GM23248 (cell line): ENCODE measurements at places on chromosomes 6 and 20.

DNA sequence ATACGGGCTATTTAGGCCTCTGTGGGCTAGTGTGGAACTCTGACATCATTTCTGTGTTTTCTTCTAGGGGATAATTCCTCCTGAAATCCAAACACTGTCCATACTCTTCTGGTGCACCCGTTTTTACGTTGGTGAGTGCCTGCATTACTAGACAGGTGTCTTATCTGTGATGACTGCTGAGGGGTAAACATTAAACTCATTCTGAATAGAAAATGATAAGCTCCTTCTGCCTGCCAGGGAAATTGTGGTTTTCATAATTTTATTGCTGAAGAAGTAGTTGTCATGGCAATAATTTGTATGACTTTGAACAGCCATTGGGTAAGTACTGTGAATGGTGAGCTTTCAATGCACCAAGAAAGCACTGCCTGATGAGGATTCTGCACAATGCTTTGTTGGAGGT lies 705.6 kb downstream of the UTRN start:
- DNase-seq: no peak

- no peak for DNase-seq
Observed at GRCh38 chr6:25397406-25397805, 118.2 kb downstream of the CARMIL1 start.

GRCh38 chr6:28212510-28213212 lies 12.4 kb upstream of the ZSCAN9 start:
- peak; percentile 87 for DNase-seq

DNA sequence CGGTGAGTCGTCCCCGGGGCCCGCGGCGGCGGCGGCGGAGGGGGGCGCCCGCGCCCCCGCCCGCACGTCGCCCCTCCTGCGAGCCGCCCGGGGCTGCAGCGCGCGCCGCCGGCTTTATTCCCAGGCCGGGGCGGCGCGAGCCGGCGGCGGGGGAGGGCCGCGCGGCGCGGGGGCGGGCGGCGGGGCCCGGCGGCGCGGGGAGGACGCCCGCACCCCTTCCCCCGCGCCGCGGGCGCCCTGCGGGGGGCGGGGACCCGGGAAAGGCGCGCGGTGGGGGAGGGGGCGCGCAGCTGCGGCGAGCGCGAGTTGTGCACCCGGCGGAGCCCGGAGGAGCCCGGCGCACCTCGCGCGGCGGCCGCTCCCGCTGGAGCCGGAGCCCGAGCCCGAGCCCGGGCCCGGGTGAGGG lies 646 bp downstream of the HMGA1 start:
- DNase-seq: peak; percentile 64

- peak; percentile 23 for DNase-seq
Observed at GRCh38 chr6:159168536-159169192, 536 bp upstream of the FNDC1 start.

- DNase-seq: peak; percentile 85
Observed at GRCh38 chr6:11537229-11538051, at the start of gene TMEM170B. TMEM170B (plus strand) TSS chr6:11537749; CDS start chr6:11538278, 529 bp downstream.

DNA sequence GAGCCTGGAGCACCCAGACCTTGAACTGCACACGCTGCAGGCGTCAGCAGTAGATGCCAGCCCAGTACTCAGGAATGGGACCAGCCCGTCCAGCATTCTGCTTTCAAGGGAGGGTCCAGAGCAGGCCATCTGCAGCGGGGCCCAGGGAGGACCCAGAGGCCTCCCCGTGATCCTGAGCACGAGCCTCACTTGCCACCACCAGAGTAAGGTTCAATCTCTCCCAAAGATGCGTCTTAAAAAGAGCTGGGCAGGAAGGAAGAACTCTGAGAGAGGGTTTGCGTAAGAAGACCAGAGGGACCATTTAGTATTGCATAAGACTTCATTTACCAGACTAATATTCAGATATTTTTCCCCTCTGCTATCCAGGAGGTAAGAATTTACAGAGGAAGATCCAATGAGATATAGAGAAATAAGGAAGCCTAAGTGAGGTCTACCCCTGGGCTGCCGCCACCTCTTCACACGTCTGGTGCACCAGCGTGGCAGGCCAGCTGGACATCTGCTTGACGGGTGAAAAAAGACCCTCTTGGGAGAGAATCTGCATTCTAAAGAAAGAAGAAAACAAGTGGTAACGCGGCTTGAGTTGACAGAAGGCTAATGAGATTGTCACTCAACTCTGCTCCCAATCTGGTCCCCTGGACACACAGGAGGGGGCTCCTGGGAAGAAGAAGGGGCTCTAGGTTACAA lies 107.3 kb downstream of the PRND start:
- DNase-seq: no peak

GRCh38 chr6:170149681-170150589 lies 140.9 kb downstream of the DLL1 start:
- DNase-seq: no peak

GRCh38 chr6:40247516-40248115 lies 313.4 kb upstream of the MOCS1 start:
- DNase-seq: no peak

- DNase-seq: no peak
Observed at GRCh38 chr20:58153121-58153520, 75.3 kb downstream of the ANKRD60 start.

- no peak for DNase-seq
Observed at GRCh38 chr6:10098756-10099528, 315.9 kb downstream of the TFAP2A start.

DNA sequence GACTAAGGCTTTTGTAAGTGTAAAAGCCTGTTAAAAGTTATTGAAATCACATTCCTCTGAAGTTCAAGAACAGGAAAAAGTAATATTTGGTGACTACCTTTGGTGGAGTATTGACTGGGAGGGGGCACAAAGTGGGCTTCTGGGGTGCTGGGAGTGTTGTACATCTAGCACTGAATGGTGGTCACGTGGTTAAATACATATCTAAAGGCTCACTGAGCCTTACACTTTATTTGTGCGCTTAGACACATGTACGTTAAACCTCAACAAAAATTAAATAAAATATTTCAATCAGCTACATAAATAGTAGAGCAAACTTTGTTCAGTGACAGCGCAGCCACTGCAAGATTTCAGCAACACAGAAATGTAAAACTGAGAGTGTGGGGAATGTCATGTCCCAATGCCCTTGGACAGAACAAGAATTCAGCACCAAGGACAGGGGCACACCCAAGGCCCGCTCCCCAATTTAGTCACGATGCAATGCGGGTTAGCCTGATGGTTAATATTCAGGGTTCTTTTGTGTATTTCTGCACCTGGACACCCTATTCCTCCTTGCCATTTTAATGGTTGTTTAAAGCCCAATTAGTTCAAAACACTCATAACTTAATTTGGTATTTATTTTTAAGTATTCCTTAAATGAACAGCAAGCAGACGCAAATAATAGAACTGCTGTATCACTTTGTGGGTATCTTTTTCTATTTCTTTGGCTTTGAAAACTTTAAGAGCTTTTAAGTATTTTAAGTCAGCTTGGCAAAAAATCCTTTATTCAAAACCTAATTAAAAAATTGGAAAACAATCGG lies 37.4 kb downstream of the ANGPT4 start:
- DNase-seq: peak; percentile 47

DNA sequence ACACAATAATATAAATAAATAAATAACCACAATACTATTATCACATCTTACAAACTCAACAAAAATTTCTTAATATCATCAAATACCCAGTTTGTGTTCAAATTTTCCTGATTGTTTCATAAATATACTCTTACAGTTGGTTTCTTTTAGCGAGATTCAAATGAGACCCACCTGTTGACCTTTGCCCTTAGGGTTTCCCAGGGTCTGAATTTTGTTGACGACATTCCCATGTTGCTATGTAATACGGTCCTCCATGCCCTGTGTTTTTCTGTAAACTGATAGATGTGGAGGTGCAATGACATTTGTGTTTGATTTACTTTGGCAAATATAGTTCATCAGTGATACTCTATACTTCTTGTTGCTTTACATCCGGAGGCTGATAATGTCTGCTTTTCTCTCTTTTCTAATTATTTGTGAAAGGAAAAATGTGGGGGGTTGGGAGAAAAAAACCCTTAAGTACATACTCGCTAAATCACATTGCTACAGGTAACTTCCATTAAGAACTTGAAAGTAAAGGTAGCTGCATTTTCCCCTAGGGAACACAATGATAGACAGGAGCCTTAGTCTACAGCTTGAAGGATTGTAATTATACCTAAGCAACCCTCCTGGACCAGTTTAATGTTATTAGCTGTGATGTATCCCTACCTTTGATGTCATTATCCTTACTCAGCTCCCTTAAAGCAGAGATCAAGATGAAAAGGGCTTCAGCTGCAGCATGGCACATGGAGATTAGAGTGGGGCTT lies 6.6 kb downstream of the MOG start:
- no peak for DNase-seq
